Stimulated activated CD8-positive, alpha-beta memory T cell treated with anti-CD3 and anti-CD28 coated beads, Interleukin-15, amount 100 ng/mL, for 4 hours (primary cell): ENCODE measurements at places on chromosomes 3 and 15.

- DNase-seq: no peak
Measured at GRCh38 chr15:92044203-92044909, 190.8 kb downstream of the SLCO3A1 start.

DNA sequence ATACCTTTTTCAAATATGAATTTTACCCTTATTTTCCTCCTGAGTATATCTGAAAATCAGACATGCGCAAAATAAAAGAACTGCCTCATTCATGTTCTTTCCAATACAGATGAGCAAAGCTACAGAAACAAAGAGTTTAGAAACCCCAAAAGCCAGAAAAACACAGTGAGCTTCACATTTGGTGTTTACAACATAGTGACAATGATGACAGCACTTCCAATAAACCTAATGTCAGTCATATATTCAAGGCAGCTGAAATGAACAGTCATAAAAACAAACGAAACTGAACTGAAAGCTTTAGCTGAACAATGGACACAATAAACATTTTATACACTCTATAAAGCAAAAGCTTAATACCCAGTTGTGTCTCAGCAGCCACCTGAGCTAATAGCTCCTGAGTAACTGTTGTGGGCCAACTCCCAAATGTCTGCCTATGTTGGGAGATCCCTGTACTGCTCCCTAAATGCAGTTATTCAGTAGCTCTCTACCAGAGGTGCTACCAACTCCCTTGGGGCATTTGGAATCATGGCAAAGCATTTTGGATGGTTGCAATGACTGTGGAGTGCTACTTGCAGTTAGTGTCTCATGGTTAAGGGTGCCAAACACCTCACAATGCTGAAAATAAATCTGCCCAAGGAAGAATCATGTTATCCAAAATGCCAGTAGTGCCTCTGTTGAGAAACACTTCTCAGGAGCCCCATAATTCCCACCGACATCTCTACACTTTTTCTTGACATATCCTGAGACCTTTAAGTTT, 131.5 kb downstream of the TGFBR2 start:
- no peak for DNase-seq

- DNase-seq: no peak
Measured at GRCh38 chr15:94335616-94336015, 104.3 kb downstream of the MCTP2 start.

DNA sequence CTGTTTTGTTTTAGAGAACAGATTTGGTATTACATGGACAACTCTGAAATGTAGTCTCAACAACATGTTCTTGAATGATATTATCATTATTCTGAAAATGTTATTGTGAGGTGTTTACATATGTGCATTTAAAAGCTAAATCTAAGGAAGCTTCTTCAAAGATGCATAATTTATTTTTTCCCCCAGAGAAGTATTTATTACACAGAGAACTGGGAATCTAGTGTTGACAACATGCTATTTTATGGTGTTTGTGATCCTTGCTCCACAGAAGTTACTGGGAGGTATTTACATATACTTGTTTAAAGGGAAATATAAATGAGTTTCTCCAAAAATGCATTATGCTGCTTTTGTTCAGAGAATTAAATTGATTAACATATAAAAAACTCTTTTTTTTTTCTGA, 18.3 kb upstream of the TUBGCP5 start:
- DNase-seq: no peak

DNA sequence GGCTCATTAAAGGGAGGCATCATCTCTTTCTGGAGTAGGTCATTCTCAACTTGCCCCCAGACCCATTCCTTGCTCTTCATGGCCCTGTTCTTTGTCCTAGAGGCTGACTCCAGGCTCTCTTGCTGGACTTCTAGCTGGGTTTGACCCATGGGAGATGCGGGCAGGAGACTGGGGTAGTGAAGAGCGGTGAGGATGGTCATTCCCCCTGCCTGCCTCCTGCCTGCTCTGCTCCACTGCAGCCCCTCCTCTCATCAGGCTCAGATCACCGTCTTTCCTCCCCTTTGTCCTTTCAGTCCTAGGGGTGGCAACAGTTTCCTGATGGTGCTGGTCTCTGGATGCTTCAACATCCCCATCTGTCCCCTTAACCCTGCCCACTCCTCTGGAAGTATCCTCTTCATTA, 170.9 kb downstream of the ABHD5 start:
- DNase-seq: no peak
